Bone marrow (tissue), 2 donors: ENCODE measurements at places on chromosomes 5 and 9.

- no peak for DNase-seq
Observed at GRCh38 chr5:54529565-54529964, 12.0 kb downstream of the SNX18 start.

- DNase-seq: no peak
Observed at GRCh38 chr5:136675769-136676168, 310.4 kb upstream of the TRPC7 start.

DNA sequence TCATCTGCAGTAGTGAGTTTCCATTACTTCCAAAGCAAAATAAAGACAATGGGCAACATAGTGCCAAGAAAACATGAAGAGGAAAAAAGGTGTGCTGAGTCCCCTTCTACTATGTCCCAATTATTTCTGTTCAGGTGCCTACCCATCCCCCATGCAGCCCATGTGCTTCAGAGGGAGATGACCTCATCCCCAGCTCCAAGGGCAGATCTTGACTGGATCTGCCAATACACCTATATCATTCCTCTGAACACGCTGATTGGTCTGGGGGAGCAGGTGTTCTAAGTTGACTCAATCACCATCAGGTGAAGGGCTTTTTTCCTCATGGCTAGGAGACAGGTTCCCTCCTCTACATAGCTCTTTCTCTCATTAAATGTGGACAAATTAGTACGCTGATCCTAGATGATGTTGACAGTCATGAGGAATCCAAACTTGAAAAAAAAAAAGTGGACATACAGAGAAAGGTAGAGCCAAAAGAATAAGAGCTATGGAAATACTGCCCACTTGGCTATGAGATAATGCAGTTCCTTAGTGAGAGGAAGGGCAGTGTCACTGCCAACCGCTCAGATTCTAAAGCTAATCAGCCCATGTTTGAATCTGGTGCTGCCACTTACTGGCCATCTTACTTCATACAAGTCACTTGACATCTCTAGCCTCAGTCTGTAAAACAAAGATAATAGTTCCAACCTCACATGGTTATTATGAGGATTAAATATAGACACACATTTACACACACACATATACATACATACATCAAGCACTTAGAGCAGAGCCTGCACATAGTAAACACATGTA lies 23.1 kb downstream of the PRELID2 start:
- no peak for DNase-seq

DNA sequence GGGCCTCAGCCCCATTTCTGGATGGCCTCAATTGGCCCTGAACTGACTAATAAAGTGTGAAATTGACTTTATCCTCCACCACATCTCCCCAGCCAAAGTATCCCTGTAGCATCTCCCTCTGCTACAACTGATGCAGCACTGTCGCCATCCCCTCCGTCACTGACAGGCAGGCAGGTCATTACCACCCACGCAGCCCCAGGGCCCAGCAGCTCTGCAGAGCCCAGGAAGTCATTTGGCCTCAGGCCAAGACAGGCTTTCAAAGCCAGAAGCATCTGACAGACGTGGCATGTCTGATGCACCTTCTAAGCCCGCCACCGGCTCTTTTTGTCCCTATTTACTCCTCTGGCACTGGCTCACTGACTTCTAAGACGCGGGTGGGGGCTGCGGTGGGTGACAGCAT lies 65.3 kb downstream of the ARHGEF37 start:
- no peak for DNase-seq

- no peak for DNase-seq
Observed at GRCh38 chr9:78062710-78063109, 31.1 kb upstream of the GNAQ start.

GRCh38 chr9:81625969-81626368 lies 63.4 kb downstream of the TLE1 start:
- no peak for DNase-seq

DNA sequence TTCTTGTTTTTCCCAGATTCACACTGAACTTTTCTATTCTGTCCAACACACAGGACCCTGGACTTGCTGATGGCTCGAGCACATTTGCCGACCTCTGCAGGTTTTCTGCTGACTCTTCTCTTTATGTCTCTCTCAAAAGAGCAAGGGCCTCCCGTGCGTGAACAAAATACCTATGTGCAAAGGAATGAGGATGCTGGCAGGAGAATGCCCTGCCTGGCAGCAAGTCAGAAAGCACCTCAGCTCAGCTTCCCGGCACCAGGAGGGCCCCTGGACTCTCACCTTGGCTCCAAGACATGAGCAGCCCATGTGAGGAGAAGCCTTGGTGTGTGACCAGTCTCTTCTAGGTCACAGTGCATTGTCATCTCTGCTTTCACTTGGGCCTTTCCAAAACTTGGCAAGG lies 36.1 kb downstream of the PAPPA start:
- no peak for DNase-seq

- no peak for DNase-seq
Observed at GRCh38 chr9:91282292-91282691, 79.4 kb downstream of the AUH start.

- no peak for DNase-seq
Observed at GRCh38 chr9:124613849-124614248, 106.7 kb upstream of the NR5A1 start.

DNA sequence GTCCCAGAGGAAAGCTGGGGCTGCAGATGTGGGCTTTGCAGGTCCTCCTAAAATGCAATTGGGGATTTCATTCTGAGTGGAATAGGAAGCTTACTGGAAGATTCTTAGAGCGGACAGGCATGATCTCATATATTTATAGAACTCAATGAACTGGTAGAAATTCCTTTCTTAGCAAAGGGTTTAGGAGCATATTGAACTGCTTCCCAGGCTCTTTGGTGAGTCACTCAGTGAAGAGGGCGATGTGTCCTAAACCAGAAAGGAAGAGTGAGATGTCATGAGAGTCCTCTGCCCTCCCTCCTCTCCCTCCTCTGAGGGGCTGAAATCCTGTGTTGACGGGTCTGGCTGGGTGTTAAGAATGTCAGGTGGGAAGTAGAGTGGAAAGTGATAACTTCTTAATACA lies 26.3 kb upstream of the SEMA6A start:
- DNase-seq: no peak

DNA sequence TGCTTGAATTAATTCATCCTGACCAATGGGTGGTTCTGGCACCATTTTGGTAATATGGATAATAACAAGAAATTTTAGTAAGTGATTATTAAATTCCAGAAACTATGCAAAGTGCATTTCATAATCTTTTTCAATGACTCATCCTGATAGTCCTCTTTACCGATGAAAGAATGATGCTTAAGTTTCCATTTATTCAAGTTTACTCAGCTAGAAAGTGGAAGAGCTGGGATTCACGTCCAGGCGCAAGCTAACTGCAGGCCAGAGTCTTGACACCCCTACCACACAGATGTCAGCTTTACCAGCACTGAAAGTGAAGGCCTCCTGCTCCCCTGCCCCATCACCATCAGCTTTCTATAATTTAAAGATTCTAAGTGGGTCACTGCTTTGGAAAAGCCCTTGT lies 493.5 kb upstream of the WWC1 start:
- no peak for DNase-seq

DNA sequence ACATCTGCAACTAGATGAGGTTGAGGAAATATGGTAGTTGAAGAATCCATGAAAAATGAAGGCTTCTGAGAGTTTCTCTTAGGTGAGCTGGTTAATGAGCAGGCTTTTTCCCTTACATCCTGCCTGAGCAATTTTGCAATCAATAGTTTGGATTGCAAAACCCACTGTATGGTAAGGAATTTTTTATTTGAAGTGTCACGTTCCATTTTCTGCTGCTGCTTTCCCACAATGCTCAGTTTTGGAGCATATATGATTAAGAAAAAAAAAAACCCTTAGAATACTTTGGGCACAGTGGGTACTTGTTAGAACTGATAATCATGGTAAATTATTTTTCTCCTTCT lies 144.2 kb downstream of the PCSK1 start:
- DNase-seq: no peak

GRCh38 chr9:8890695-8891094 lies 1091.1 kb upstream of the DMAC1 start:
- no peak for DNase-seq

DNA sequence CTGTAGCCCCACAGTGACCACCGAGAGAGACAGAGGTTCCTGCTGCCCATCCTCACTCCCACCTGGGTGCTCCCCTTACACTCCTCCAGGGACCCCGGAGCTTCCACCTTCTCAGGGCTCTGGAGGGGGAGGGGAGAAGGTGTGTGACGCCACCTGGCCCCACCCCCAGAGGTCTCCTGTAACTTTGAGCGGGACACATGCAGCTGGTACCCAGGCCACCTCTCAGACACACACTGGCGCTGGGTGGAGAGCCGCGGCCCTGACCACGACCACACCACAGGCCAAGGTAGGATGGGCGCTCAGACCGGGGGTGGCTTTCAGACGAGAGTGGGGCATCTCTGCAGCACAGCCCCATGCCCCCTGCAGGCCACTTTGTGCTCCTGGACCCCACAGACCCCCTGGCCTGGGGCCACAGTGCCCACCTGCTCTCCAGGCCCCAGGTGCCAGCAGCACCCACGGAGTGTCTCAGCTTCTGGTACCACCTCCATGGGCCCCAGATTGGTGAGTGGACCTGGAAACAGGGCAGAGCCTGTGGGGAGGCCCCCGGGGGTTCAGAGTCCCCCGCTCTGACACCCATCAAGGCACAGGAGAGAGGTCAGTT lies 4.5 kb downstream of the MAMDC4 start:
- no peak for DNase-seq

- DNase-seq: no peak
Observed at GRCh38 chr5:94285984-94286383, 332.4 kb downstream of the KIAA0825 start.

DNA sequence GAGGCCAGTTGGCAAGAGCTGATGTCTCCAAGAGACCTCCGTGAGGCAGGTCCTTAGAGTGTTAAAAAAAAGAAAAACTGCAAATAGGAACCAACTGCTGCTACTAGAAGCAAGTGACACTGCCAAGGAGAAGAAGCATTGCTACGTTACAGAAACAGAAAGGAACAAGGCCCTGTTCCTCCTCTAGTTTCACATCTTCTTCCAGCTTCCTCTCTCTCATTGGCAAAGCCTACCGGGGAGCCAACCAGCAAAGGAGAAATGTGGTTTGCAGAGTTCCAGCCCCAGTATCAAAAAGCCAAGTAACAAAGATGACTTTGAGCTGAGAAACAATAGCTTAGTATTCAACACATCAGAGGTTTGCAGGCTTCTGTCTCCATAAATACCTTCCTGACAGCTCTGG lies 145.9 kb downstream of the PRELID2 start:
- DNase-seq: no peak

DNA sequence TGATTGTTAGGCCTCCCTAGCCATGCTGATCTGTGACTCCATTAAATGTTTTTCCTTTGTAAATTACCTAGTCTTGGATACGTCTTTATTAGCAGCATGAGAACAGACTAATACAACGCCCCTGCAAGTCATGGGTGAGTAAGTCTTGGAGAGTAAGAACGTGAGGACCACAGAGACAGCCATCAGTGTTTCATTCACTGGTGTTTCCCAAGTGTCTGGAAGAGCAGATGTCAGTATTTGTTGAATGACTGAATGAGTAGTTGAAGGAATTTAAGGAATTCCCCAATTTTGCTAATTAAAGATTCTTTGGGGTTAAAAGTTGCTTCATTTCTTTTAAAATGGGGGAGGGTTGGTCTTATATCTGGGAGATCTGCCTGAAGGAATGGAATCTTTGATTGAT lies 178.8 kb downstream of the TRIO start:
- no peak for DNase-seq

GRCh38 chr9:121277518-121278295 lies 9.7 kb downstream of the GSN start:
- no peak for DNase-seq
